Effector CD4-positive, alpha-beta T cell (primary cell): ENCODE measurements at places on chromosomes 7 and 10.

- DNase-seq = no peak
Measured at GRCh38 chr7:2825559-2826227, 18.4 kb downstream of the GNA12 start.

GRCh38 chr10:130042381-130042780 lies 68.2 kb downstream of the C10orf143 start:
- DNase-seq = no peak

DNA sequence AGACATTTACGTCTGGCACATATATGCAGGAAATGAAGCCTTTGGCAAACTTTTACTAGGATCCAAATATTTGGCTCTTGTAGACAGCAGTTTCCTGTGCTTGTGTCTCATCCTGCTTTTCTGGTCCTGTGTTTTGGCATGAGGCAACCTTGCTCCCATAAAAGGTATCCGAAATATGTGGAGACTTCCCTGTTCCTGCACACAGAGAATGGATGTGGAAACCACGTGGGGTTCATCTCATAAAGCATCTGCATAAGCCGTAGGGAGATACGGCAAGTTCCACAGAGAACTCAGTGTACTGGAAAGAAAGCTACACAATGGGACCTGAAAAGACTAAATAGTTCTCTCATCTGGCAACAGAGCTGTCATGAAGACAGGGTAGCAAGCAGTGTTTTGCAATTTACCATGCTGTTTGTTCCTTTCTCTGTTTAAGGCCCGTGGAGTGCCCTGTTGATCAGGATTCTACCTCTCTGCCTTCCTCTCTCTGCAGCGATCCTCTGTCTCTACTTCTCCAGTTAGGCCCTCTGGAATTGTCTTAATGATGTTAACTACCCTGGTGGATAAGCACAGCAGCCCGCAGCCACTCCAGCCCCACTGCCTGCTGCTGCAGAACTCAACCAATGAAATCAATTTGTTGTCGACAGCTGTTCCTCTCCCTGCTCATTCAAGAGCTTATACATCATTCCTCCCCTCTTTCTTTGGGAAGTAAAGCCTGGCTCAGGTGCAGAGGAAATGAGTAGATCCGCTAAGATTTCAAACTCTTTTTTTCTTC lies 293.6 kb downstream of the CSTF2T start:
- no peak for DNase-seq

GRCh38 chr10:120421250-120421649 lies 35.8 kb upstream of the PLPP4 start:
- no peak for DNase-seq

- DNase-seq = no peak
Measured at GRCh38 chr7:4277936-4278335, 404.2 kb upstream of the FOXK1 start.

GRCh38 chr10:21533467-21534279 lies at the start of gene MLLT10:
MLLT10 (plus strand) TSS chr10:21534232; CDS start chr10:21534645, 413 bp downstream.
- DNase-seq = peak; percentile 87

- DNase-seq = no peak
Measured at GRCh38 chr7:132152131-132152889, 424.0 kb downstream of the PLXNA4 start.

DNA sequence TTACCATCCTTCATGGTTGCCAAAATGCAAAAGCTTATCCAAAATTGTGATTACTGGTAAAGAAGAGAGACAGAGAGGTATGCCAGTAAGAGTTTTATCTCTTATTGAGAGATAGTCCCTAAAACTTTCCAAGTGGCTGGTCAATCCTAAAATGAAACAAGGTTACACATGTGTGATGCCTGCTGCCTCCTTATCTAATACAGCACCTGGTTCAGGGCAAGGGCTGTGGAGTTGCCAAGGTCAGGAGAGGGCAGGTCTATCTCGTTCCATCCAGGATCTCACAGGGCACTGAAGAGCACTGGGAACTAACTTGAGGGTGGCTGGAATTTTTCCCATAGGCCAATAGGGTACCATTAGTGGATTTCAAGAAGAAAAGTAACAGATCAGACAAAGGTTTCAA lies 18.3 kb downstream of the VOPP1 start:
- DNase-seq = no peak

GRCh38 chr10:31596765-31597164 lies 277.7 kb downstream of the ZEB1 start:
- DNase-seq = no peak

GRCh38 chr10:22986771-22987542 lies 59.1 kb downstream of the ARMC3 start:
- DNase-seq = no peak

- DNase-seq = no peak
Measured at GRCh38 chr7:84122582-84123360, 71.8 kb downstream of the SEMA3A start.

DNA sequence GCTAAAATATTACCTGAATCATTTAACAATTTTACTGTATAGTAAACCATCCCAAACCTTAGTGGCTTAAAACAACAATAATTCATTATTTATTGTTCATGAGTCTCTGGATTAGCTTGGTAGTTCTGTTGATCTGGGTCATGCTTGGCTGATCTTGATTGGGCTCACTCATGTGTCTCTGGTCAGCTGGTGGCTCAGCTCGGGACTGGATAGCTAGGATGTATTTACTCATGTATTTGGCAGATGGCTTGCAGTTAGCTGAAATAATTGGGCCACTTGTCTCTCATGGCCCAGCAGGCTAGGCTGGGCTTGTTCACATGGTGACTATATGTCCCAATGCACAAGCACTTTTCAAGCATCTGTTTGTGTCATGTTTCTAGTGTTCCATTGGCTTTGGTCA lies 262.8 kb downstream of the BBS9 start:
- no peak for DNase-seq

DNA sequence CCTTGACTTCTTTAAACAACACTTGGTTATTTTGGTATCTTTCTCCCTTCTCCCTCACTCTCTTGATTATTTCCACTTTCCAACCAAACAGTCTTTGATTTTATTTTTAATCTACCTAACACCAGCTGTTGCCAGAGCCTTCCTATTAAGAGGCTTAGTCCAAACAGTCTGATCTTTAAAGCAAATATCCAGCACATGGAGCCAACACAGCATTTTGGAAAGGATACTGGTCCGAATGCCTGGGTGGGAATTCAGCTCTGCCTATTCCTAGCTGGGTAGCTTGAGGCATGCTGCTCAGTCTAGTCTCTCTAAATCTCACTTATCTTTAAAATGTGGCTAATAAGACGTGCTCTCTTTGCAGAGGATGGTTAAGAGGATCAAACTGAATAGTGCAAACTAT lies 129.3 kb downstream of the NRCAM start:
- DNase-seq = no peak

DNA sequence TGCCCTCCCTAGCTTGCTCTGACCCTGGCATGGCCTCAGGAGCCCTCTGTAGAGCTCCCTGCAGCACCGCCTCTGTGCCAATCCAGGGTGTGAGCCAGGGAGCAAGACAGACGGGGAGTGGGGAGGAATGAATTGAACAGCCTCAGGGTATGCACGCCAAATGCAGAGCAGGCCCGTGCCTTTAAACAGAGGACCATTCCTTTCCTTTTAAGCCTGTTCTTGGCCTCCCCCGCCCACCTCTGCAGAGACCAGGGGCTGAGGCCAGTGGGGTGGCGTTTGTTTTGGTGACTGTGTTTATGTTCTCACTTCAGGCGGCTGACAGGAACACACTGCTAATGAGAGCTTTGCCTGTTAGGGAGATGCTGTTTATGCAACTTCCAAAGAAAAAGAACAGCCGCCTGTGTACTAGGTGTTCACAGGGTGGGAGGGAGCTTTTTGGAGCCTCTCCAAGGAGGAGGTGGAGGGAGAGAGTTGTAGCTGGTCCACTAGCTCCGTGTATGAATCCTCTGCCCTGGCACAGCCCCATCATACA lies 528.1 kb upstream of the DPP6 start:
- no peak for DNase-seq

GRCh38 chr10:132740588-132740987 lies 45.4 kb downstream of the NKX6-2 start:
- DNase-seq = no peak

DNA sequence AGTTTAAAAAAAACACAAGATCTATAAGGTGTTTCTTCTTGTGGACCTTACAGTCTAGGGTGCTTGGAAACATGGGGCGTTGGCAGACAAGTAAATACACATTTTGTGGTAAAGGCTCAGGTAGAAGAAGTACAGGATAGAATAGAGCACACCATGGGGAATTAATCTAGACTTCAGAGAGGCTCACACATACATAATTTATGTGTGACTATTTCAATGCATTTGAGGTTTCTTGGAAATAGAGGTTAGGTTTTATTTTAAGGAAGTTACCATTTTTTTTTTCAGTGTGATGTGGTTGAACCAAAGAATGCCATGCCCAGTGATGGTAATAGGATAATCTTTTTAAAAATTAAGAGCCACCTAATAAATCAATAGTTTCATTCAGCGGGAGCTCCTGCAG lies 12.8 kb downstream of the CFTR start:
- DNase-seq = no peak

DNA sequence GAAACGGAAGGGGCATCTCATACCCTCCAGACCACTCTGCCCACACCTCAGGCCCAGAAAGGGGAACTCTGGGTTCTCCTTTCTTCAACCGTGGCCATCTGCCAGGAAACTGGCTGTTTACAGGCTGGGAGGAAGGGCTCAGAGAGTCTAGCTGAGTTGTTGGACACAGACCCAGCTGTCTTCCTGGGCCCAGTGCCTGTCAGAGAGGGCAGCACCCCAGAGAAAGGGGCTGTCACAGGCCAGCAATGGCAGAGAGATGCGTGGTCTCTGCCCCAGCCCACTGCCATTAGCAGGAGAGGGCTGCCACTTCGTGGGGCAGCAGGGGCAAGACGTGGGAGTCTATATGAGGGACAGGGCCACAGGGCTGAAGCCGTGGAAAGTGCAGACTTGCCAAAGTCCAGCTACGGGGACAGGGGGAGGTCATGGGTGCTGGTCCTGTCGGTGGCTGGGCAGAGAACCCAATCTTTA lies 11.0 kb downstream of the GRID1 start:
- no peak for DNase-seq

GRCh38 chr7:132406039-132406438 lies 170.2 kb downstream of the PLXNA4 start:
- DNase-seq = no peak

GRCh38 chr10:87593702-87594101 lies 66.0 kb upstream of the PAPSS2 start:
- no peak for DNase-seq

GRCh38 chr10:104090611-104091010 lies 4.9 kb upstream of the COL17A1 start:
- DNase-seq = no peak

- DNase-seq = no peak
Measured at GRCh38 chr7:159096736-159097581, 47.7 kb downstream of the VIPR2 start.

GRCh38 chr7:48759431-48760080 lies 164.8 kb upstream of the CDC14C start:
- no peak for DNase-seq

- no peak for DNase-seq
Measured at GRCh38 chr10:114470361-114470760, 66.1 kb upstream of the AFAP1L2 start.

DNA sequence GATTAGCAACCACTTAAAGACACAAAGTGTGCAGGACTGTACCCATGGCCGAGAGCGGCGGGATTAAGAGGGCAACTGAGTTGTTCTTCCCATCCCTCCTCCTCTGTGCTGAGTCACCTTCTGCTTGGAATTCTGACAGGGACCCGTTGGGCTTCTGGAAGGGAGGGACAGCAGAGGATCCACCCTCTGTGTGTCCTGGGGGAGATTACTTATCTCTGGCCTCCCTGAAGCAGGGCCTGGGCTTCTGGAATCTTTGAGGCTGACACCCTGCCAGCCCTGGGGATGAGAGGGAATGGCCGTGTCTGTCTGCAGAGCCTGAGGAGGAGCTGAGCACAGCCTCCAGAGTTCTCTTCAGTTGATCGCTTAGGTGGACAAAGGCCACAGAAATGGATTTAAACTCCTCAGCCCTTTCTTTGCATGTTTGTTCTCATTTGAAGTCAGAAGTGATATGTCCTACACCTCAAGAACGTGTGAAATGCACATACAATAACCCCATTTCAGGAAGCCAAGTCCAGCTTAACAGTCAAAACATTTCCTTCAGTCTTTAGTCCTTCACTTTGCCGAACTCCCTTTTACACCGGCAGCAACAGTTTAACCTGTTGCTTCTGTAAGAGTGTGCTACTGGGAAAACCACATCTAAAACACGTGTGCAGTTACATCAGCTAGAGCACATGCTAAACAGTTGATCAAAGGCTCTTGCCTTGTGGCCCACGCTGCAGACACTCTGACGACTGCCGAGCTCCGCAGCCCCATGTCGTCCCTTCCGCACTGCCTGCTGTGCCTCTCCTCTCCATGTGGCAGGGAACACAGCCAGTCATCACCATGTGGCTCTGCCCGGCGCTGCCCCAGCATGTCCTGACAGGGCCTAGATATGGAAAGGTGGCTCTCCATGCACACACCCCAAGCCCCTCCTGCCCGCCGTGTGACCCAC lies 55.7 kb downstream of the IKZF1 start:
- peak; percentile 79 for DNase-seq

DNA sequence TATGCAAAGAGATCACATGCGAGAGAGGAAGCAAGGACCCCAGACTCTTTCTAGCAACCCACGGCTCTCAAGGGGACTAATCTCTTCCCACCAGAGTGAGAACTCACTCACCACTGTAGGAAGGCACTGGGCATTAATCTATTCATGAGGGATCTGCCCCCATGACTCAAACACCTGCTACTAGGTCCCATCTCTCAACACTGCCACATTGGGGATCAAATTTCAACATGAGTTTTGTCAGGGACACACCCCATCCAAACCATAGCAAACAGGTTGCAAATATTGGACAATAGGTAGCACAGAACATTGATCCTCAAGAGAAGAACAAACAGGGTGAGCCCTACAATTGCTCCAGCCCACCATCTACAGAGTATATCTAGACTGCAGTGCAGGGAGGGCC lies 740.6 kb downstream of the LRMDA start:
- no peak for DNase-seq

- no peak for DNase-seq
Measured at GRCh38 chr7:30083334-30083733, 51.5 kb upstream of the MTURN start.

DNA sequence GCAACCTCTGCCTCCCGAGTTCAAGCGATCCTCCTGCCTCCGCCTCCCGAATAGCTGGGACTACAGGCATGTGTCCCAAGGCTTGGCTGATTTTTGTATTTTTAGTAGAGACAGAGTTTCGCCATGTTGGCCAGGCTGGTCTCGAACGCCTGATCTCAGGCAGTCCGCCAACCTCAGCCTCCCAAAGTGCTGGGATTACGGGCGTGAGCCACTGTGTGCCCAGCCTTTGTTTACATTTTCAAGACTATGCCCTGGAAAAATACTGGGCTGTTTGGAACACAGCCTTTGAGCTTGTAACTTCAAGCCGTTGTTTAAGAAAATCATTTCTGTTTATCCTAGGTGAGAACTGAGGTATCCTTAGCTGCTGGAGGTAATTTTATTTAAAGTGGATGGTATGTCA lies 1.9 kb downstream of the ZKSCAN1 start:
- DNase-seq = no peak

GRCh38 chr7:132528695-132529094 lies 47.6 kb downstream of the PLXNA4 start:
- DNase-seq = no peak

- DNase-seq = no peak
Measured at GRCh38 chr10:69344591-69345252, 66.4 kb downstream of the HK1 start.

GRCh38 chr7:137881607-137882260 lies 35.0 kb upstream of the DGKI start:
- no peak for DNase-seq

GRCh38 chr10:87723500-87723899 lies 63.8 kb downstream of the PAPSS2 start:
- no peak for DNase-seq
